ENCODE measurements at places on chromosomes 12 and 14.

DNA sequence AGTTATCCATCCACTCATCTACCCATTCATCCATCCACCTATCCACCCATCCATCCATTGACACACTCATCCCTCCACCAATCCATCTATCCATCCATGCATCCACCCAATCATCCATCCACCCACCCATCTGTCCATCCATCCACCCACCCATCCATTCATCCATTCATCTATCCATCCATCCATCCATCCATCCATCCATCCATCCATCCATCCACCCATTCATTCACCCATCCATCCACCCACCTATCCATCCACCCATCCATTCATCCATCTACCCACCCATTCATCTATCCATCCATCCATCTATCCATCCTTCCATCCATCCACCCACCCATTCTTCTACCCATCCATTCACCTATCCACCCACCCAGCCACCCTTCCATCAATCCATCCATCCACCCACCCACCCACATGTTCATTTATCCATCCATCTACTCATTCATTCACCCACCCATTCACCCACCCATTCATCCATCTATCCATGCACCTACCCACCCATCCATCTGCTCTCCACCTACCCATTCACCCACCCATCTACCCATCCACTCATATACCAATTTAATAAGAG is 193.8 kb upstream of the ARID2 start:
- DNase-seq: no peak

DNA sequence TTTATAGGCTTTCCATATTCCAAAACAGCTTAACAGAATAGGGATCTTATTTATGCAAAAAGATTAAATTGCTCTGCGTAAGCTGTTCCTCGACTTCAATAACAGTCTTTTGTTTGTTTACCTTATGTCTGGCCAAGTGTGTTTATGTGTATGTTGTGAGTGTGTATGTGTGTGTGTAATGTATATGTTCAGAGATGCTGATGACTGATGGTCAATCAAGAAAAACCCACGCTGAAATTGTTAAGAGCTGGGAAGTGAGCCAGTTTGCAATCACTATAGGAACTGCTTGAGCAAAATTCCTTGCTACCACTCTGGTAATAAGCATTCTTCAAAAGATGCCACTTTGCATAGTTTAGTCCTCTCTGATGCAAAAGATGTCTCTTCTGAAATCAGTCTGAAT is 59.6 kb downstream of the PRKD1 start:
- DNase-seq: no peak

DNA sequence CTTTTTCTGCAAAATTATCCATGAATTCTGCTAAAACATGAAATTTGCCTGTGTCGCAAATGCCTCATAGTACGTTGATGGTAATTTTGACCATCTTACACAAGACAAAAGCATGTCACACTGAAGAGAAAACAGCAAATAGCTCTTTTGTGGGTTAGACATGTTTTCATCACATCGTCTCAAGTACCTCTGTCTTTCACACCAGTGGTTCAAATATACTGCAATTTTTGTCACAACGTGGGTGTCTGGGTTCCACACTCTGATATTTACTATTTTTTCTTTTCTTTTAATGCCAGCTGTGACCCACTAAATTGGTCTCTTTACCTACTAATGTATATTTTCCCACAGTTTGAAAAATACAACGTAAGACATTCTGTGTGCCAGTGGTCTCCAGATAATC is 10.4 kb downstream of the KLRB1 start:
- no peak for DNase-seq

DNA sequence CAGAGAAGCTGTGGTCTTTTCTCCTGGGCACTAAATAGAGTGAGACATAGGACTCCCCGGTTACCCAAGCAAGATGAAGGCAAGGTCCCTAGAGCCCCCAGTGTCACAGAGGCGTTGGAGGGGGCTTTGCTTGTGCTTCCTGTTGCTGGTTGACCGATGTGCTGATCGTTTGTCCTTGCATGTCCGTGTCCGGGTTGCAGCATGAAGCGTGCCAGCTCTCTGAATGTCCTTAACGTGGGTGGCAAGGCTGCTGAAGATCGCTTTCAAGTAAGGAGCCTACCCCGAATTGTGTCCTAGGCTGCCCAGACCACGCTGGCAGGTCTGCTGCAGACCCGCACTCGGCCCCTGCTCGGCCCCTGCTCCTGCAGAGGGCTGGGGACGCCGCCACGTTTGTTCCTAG is 23.1 kb downstream of the XRCC3 start:
- DNase-seq: no peak

GRCh38 chr12:87929346-87929745 is 99.9 kb downstream of the C12orf50 start:
- DNase-seq: no peak
